Upper lobe of right lung (tissue), 1 donor: ENCODE measurements at places on chromosomes 16 and 17. TPM values are rescaled to one million over a fixed set of nuclear protein-coding genes. Genes with fewer than 3 reads are reported as not detected.

SHISA9 gene
- not detected for total RNA-seq

P2RX1 gene
- 6.8 TPM for total RNA-seq

SLX1A gene
- 49.4 TPM for total RNA-seq

GCGR gene
- not detected for total RNA-seq

OGFOD3 gene
- total RNA-seq: 32.7 TPM

RGS11 gene
- total RNA-seq: 7.8 TPM

GRCh38 chr17:66260688-66261087 is 31.5 kb upstream of the APOH start:
- H3K4me3 ChIP-seq: no peak overlapping the region
- H3K4me1 ChIP-seq: no peaks in the 10 kb centered on the region
- no peak for DNase-seq
- no peaks in the 10 kb centered on the region for H3K27me3 ChIP-seq
- no peaks in the 10 kb centered on the region for H3K36me3 ChIP-seq
- no peak overlapping the region for H3K27ac ChIP-seq

DNA sequence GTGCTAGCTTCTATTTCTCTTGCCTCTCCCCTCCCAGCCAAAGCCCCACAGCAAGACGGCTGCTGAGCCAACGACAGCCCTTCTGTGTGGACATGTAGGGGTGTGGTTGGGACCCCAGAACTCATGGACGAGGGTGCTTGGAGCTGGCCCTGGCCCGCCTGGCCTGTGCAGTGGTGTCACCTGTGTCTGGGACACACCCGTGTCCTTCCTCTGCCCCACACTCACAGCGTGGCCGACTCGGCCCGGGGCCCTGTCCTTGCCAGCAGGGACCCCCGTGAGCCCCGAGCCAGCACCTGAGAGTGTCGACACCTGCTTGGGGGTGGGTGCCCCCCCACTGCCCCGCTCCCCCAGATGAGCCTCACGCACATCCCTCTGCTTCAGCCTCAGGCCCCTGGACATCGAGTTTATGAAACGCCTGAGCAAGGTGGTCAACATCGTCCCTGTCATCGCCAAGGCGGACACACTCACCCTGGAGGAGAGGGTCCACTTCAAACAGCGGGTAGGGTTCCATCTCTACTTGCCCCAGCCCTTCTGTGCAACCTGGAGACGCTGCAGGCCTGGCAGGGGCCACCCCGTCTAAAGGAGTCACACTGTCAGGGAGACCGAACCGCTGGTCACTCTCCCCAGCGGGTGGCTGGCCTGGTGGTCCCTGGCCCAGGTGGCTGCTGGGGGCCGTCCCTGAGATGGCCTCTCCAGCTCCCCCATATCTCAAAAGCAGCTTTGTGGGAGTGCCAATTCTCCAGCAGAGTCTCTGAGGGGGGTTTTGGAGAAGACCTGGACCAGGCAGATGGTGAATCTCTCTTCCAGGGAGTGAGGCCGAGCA is 349.8 kb downstream of the SEC14L1 start:
- H3K36me3 ChIP-seq: peaks cover 69% of the 10 kb centered on the region
- DNase-seq: peak; percentile 63
- no peaks in the 10 kb centered on the region for H3K27me3 ChIP-seq
- peaks cover 31% of the 10 kb centered on the region for H3K4me1 ChIP-seq
- no peak overlapping the region for H3K27ac ChIP-seq

- H3K4me3 ChIP-seq: peak overlapping the region; percentile 80
- H3K27ac ChIP-seq: peak overlapping the region; percentile 93
- peaks cover 37% of the 10 kb centered on the region for H3K4me1 ChIP-seq
Measured at GRCh38 chr16:11583889-11584565, 2.7 kb downstream of the LITAF start.

DNA sequence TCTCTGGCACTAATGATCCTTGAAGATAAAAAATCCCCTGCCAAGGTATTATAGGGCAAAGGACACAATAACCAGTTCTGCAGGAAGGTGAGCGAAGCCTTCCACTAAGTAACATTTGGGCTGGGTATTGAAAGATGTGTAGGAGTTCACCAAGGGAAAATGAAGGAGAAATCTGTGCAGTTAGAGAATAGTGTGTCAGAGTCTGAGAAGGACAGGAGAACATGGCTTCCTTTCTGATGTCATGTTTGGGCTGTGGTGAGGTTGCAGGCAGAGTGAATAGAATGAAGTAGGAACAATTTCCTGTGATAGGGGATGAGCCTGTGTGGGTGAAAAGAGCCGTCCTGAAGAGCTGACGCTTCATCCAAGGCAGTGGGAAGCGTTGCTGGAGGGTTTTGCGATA is 24.1 kb upstream of the CIITA start:
- no peaks in the 10 kb centered on the region for H3K36me3 ChIP-seq
- no peak for DNase-seq
- no peak overlapping the region for H3K27ac ChIP-seq
- no peaks in the 10 kb centered on the region for H3K4me1 ChIP-seq

- H3K4me1 ChIP-seq: peaks cover 12% of the 10 kb centered on the region
- DNase-seq: no peak
- H3K27ac ChIP-seq: no peak overlapping the region
- H3K36me3 ChIP-seq: no peaks in the 10 kb centered on the region
Measured at GRCh38 chr16:72921620-72922019, 126.3 kb downstream of the ZFHX3 start.

GRCh38 chr16:66475232-66475631 is 48.1 kb downstream of the BEAN1 start:
- no peak for DNase-seq
- no peak overlapping the region for H3K4me3 ChIP-seq
- H3K27me3 ChIP-seq: no peaks in the 10 kb centered on the region
- no peak overlapping the region for H3K27ac ChIP-seq
- H3K4me1 ChIP-seq: peaks cover 12% of the 10 kb centered on the region

DNA sequence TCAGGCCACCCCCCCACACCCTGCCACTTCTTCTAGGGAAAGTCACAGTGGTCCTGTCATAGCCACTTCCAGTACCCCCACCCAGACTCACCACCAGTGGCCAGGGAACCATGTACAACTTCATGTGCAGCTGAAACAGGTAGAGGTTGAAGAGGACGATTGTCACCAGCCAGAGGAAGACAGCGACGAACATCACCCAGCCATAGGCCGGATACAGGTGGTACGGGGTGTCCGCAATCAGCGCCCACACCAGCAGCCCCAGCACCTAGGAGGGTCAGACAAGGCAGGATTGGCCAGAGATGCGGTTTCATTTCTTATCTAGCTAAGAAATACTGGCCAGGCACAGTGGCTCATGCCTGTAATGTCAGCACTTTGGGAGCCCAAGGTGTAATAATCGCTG is 16.7 kb downstream of the ARL2BP start:
- peaks cover 11% of the 10 kb centered on the region for H3K36me3 ChIP-seq

DNA sequence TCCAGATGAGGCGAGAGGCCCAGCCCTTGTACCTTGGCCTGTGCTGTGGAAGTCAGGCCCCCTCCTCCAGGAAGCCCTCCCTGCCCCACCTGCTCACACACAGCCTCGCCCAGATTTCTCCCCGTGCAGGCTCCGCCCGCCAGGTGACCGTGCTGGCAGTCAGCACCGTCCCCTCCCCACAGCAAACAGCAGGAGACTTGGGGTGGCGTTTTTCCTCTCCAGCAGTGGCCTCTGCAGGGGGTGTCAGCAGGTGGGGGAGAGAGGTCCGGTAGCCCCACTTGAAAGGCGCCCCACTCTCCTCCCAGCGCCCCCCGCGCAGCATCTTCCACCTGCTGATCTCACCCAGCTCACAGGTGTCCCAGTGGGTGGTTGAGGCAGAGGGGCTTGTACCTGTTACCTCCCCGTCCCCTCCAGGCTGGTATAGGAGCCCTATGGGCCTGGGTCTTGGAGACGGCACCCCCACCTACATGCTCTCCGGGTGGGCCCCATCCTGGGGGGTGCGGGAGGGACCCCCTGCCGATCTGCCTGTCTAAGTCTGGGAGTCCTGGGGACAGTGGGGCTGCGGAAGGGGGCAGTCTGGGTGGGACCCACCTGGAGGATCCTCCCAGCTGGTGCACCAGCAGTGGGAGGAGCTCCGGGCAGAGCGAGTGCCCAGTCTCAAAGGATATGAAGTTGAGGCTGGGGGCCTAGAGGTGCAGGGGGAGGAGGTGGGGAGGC is 4.2 kb upstream of the C1QTNF8 start:
- no peak overlapping the region for H3K27ac ChIP-seq
- peaks cover 4% of the 10 kb centered on the region for H3K4me1 ChIP-seq
- H3K36me3 ChIP-seq: no peaks in the 10 kb centered on the region
- DNase-seq: no peak
- H3K4me3 ChIP-seq: no peak overlapping the region
- H3K27me3 ChIP-seq: peaks cover 34% of the 10 kb centered on the region

- H3K4me1 ChIP-seq: peaks cover 7% of the 10 kb centered on the region
- no peak overlapping the region for H3K27ac ChIP-seq
- no peak for DNase-seq
Measured at GRCh38 chr16:69595127-69596036, 29.6 kb downstream of the NFAT5 start.

- H3K27me3 ChIP-seq: no peaks in the 10 kb centered on the region
- H3K27ac ChIP-seq: no peak overlapping the region
- no peaks in the 10 kb centered on the region for H3K36me3 ChIP-seq
- no peak for DNase-seq
- peaks cover 4% of the 10 kb centered on the region for H3K4me1 ChIP-seq
Measured at GRCh38 chr16:4534151-4534790, 4.3 kb downstream of the CDIP1 start.

DNA sequence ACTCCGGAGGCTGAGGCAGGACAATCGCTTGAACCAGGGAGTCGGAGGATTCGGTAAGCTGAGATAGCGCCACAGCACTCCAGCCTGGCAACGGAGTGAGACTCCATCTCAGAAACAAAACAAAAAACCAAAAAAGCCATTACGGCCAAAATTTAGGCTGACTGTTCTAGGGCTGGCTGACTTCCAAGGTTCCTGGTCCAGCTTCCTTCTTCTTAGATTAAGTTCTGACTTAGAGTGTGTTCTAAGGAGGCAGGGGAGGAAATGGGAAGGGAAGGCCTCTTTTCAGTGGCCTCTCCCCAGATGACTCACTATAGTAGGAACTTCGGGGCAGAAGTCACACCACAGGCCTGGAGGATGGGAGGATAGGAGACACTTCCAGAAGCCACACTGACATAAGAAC is 27.7 kb upstream of the CLEC18B start:
- H3K36me3 ChIP-seq: peaks cover 30% of the 10 kb centered on the region
- no peak for DNase-seq
- peak overlapping the region; percentile 75 for H3K27ac ChIP-seq
- H3K4me3 ChIP-seq: no peak overlapping the region
- peaks cover 18% of the 10 kb centered on the region for H3K4me1 ChIP-seq
